Cerebellar nuclear complex (tissue), 1 donor: ENCODE measurements at places on chromosomes 4 and X.

GRCh38 chrX:18889346-18890048 lies 94.4 kb downstream of the PHKA2 start:
- DNase-seq: no peak

DNA sequence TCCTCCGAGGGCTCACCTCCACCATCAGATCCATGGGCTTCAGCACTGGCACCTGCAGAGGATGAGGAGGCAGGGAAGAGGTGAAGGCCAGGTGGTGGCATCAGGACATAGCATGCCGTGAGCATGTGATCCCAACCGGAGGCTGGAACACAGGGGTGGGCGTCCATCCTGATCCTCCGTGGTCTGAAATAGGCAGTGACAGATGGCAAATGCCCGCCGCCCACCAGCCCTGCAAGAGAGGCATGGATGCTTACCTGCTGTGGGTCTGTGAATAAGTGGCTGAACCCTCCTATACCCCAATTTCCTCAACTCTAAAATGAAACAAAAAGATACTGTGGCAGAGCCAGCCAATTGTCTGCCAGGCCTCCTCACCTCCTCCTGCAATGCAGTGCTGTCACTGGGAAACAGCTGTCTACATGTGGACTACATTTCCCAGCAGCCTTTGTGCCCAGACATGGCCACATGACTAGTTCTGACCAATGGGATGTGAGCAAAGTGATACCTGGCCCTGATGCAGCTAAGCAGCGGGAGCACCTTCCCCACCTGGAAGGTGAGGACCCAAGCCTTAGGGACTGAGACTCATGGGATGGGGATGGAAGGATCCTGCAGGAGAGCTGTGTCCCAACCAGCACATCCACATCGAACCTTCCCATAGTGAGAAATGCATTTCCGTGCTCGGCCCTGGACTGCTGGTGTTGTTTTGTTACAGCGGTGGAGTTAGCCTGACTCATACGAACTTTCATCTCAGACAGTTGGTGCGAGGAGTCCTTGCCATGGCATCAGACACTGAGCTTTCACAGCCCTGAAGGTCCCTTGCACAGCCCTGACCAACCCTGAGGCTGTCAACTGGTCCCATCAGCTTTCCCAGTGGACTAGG lies 99.5 kb downstream of the PPP2R2C start:
- peak; percentile 9 for DNase-seq

DNA sequence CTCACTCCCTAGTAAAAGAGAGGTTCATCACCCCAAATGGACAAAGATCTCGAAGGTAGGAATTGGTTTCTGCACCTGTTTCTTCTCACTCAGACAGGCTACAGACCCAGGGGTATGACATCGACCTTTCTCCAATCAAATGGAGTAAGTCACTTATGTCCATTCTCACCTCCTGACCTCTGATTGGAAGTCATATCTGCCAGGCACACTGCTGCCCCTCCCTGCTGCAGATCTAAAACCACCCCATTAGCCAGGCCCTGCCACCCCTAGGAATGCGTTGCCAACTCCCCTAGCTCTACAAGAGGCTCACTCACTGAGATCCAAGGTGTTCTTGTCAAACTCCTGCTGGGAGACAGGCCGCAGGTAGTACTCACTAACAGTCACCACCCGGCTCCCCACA lies 6.8 kb downstream of the GPKOW start:
- no peak for DNase-seq

DNA sequence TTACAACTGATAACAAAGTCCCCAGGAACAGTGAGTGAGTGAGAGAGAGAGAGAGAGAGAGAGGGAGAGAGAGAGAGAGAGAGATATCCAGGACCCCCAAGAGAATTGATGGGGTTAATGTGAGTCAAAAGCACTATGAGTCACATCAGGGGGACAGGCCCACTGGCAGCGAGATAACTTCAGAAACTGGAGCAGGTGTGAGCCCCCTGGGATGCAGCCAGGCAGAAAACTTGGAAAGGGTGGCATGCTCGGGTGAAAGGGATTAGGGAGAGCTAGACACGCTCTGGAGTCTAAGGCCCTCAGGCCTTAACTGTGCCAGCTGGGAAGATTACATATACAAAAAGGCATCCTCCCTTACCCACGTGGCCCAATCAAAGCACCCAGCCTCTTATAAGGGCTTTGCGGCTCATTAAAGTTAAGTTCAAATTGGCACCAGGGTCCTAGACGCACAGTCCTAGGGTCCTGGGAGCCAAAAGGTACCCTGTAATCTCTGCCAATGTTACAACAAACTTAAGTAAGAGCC lies 841 bp downstream of the ACOT9 start:
- no peak for DNase-seq

DNA sequence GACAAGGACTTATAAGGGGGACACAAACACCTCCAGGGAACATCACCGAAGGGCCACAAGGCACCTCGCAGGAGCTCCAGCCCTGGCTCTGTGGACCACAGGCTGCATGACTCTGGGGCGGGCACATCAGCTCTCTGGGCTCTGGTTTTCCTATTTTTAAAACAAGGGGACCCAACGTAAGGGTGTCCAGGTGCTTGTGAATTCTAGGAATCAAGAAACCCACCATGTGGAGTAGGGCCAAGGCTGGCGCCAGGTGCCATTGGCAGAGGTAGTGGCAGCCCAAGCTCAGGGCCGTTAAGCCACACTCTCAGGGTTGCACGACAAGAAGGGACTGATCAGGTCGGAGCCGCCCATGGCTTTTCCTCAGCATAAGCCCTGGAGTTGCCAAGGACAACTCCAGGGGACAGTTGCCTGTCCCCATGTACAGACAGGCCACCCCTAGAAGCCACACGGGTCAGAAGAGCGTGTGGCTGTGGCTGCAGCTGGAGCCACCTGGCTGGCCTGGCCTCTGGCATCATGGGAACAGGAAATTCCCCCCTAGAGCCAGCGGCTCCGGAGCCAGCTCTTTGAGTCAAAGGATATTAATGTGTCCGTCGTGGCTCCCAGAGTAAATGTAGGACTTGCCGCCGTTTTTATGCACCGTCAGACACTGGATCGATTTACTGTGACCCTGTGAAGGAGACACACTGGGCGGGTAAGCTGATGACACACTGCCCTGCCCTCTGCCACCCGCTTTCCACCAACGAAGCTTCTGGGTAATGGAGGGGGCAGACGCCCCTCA lies 32.5 kb downstream of the WDR1 start:
- no peak for DNase-seq

DNA sequence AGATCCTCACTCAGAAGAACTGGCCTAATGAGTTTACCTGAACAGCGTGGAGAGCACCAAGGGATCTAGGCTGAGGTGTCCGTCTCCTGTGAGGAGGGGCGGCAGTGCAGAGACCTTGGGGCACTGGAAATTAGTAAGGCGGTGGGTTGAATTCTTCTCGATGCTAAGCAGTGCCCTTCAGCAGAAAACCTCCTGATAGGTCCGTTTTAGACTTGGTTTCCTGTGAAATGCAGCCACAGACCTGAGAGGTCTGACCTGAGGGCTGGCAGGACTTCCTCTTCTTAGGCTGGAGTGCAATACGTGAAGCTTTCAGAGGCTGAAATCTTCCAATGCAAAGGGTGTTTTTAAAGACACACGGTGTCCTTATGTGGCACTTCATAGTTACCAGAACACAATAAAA lies at the start of gene CLNK:
Gene CLNK, minus strand, starts transcription at position 138 of the 400 bp plus-strand sequence. CDS start 16,899 bp downstream, outside the sequence.
- DNase-seq: no peak

GRCh38 chr4:106034220-106034619 lies 138.9 kb downstream of the NPNT start:
- DNase-seq: no peak

GRCh38 chrX:150569155-150569477 lies 695 bp downstream of the MTM1 start:
- no peak for DNase-seq

GRCh38 chr4:109433205-109434006 lies at the start of gene SEC24B:
Gene SEC24B (plus strand): TSS chr4:109433815. CDS start chr4:109433870, 55 bp downstream.
- DNase-seq: peak; percentile 25

GRCh38 chr4:140472156-140472555 lies 25.9 kb downstream of the MGAT4D start:
- no peak for DNase-seq

GRCh38 chrX:17082831-17083230 lies 136.4 kb downstream of the REPS2 start:
- DNase-seq: peak; percentile 19
